Mammary epithelial cell (primary cell): ENCODE measurements at places on chromosomes 11 and 22. TPM values are rescaled to one million over a fixed set of nuclear protein-coding genes. Genes with fewer than 3 reads are reported as not detected.

DNA sequence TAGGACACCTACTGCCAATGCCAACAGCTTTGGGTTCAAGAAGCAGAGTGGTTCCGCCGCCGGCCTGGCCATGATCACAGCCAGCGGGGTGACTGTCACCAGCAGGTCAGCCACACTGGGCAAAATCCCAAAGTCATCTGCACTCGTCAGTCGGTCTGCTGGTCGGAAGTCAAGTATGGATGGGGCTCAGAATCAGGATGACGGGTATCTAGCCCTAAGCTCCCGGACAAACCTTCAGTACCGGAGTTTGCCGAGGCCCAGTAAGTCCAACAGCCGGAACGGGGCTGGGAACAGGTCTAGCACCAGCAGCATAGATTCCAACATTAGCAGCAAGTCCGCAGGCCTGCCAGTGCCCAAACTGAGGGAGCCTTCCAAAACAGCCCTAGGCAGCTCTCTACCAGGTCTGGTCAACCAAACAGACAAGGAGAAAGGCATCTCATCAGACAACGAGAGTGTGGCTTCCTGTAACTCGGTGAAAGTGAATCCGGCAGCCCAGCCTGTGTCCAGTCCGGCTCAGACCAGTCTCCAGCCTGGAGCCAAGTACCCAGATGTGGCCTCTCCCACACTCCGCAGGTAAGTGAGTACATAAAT, 115.1 kb downstream of the DBX1 start:
- DNase-seq: no peak

DNA sequence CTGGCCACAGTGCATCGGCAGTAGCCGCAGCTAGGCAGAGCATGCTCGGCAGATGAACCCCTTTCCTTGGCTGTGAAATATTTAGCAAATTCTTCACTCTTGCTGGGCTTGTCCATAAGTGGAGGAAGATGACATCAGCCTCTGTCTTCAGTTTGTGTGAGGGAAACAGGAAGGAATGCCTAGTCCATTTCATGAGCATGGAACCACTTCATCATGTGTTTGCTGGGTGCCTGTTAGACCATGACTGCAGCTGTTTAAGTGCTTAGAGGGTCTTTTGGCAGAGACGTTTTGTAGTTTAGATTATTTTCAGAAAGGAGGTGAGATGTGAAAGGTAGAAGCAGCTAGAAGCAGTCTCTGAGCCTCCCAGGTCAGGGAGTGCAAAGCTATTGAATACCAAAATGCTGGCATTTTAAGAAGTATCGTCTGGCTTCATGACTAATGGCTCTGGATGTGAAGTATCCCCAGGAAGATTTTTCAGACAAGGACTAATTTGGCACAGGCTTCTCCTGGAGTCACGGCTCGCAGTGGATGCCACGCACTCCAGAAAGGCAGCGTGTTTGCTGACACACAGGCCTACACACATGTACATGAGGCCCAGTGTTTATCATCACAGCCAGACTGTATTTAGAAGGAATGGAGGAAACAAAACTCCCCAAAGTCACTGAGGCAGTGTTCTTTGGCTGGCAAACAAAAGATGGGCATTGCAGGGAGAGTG, 43.1 kb upstream of the GRAMD1B start:
- peak; percentile 21 for DNase-seq

DNA sequence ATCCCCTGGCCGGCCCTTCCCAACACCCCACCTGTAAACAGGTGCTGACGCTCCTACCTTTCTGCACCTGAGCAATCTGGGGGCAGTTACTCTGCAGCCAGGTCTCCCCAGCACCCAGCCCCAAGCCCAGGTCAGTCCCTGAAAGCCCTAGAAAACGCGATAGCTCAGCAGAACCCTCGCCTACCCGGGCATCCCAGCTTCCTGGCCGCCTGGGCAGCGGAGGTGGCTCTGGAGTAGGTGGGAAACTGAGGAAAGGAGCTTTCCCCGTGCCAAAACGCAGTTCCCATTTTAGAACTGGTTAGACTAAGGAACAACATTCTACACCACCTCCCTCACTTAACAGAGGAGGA, 445 bp downstream of the SYTL2 start:
- DNase-seq: no peak

GRCh38 chr11:78676026-78676557, 101.4 kb upstream of the NARS2 start:
- DNase-seq: no peak

GRCh38 chr11:72233056-72233772, 8.6 kb downstream of the INPPL1 start:
- no peak for DNase-seq

- DNase-seq: peak; percentile 94
Measured at GRCh38 chr22:36465232-36466021, 16.0 kb downstream of the TXN2 start.

TP53AIP1 gene
- 1.3 TPM for polyA plus RNA-seq
